A375 (cell line): ENCODE measurements at places on chromosomes 3 and 15. TPM values are rescaled to one million over a fixed set of nuclear protein-coding genes. Genes with fewer than 3 reads are reported as not detected.

The CCDC54 gene
- not detected in 2 replicates for total RNA-seq

The SH3GL3 gene
- total RNA-seq: 2.4 and 3.7 TPM in 2 replicates

The CFAP91 gene
- 0.50 and 2.3 TPM in 2 replicates for total RNA-seq

The SLC22A13 gene
- total RNA-seq: 0.26 and 0.29 TPM in 2 replicates

The SMAD3 gene
- total RNA-seq: 53.9 and 54.4 TPM in 2 replicates

The SLC12A1 gene
- total RNA-seq: not detected in 2 replicates

The CADM2 gene
- total RNA-seq: 0.21 and 2.2 TPM in 2 replicates

The DNAH12 gene
- under 0.01 TPM in 1 of 2 replicates, not detected in the other for total RNA-seq

The PLAAT1 gene
- 1.2 and 1.5 TPM in 2 replicates for total RNA-seq

The RPP14 gene
- total RNA-seq: 16.3 and 19.6 TPM in 2 replicates

The LTF gene
- total RNA-seq: 0.04 TPM in 1 of 2 replicates, not detected in the other

The IL5RA gene
- total RNA-seq: not detected in 2 replicates

The CPEB1 gene
- 1.7 and 2.9 TPM in 2 replicates for total RNA-seq

The KBTBD13 gene
- not detected in 2 replicates for total RNA-seq

The SMAD6 gene
- total RNA-seq: 17.9 and 18.1 TPM in 2 replicates
